ENCODE measurements at places on chromosomes 13 and 19.
A peak's percentile ranks its signal among the peaks of the same experiment; 100 is the strongest.

- no peak for DNase-seq
Measured at GRCh38 chr13:27549406-27549981, 70.8 kb downstream of the LNX2 start.

GRCh38 chr19:3963458-3964255 is 7.2 kb downstream of the DAPK3 start:
- DNase-seq, result no peak

GRCh38 chr13:39245688-39246087 is 207.4 kb downstream of the NHLRC3 start:
- DNase-seq, result no peak

GRCh38 chr13:47133011-47133445 is 236.2 kb upstream of the HTR2A start:
- DNase-seq, result no peak

DNA sequence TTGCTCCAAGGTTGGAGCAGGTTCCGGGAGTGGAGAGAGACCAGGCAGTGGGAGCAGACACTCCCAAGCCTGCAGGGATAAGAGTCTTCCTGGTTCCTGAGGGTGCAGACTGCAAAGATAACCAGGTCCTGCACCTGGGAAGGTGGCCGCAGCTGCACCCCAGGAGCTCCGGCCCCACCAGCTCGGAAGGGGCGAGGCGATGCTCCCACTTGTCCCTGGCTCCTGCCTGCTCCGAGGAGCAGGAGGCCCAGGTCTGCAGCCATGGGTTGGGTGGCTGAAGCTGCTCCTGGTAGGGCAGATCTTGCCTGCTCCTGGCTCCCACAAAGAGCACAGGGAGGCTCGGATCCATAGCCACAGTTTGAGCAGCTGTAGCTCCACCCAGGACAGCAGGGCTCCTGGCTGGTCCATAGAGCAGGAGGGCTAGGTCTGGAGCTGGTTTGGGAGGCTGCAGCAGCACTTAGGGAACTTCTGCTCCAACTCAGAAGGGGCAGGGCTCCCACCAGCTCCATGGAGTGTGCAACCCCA is 251.6 kb upstream of the GPC6 start:
- DNase-seq, result no peak

DNA sequence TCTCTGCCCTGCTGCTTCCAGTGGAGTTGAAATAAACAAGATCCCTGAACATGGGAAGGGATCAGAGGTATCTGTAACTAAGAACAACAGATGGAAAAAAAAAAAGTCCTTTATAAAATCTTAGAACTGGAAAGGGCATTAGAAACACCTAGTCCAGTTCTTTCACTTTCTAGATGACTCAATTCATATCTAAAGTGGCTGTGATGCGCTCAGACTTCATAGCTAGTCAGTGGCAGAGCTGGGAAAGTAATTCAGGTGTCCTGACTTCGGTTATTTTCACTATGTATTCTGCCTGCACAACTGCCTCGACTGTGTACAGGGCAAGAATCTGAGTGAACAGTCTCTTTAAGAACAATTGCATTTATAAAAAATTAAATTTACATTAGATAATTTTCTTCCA is 151.8 kb upstream of the TMTC4 start:
- DNase-seq, result no peak

DNA sequence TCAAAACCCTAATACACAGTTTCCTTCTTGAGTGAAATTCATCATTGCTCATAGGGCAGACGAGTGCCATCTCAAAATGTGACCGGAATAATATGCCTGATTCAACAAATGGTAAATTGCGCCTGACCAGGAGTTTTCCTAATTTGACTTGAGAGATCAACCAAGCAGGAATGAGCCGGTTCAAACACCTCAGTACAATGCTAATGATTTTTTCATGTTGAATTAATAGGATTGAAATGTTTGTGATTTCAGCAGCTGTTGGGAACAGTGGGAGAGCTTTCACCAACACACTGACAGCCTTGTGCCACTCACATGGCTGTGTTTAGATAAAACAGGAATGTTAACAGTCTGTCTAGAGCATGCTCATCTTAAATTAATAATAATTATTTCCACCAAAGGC is 484.8 kb downstream of the PCDH9 start:
- DNase-seq, result no peak

GRCh38 chr19:52941941-52942385 is 18.7 kb upstream of the ZNF888 start:
- peak; percentile 21 for DNase-seq

DNA sequence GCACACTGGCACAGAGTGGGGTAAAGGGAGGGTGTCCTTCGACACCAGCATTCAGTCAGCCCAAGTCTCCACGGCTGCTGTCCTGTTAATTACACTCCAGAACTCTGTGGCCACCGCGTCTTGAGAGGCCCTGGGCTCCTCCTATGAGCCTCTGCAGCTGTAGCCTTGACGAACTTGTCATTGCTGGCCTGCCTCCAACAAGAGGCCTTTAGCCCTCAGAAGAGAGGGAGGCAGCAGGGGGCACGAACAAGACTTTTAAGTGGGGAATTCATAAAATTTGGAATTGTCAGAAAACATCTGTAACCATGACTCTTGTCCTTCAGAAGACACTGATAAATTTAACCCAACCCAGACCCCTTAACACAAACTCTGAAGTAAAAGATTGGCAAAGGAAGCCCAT is 241.9 kb downstream of the UQCRFS1 start:
- DNase-seq, result no peak

GRCh38 chr19:45245826-45246225 is 619 bp upstream of the EXOC3L2 start:
- no peak for DNase-seq

DNA sequence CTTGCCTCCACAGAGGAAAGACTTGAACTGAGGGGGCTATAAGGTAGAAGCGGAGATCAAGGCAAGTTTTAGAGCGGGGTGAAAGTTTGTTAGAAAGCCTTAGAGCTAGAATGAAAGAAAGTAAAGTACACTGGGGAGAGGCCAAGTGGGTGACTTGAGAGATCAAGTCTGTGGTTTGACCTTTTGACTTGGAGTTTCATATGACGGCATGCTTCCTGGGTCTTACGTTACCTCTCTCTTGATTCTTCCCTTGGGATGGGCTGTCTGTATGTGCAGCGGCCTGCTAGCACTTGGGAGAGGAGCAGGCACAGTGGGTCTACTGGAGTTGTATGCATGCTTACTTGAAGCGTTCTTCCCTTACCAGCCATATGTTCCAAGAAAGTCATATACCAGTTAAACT is 1768.5 kb downstream of the PCDH9 start:
- no peak for DNase-seq

GRCh38 chr19:49588365-49589122 is 2.4 kb upstream of the PRR12 start:
- DNase-seq, result peak; percentile 66

DNA sequence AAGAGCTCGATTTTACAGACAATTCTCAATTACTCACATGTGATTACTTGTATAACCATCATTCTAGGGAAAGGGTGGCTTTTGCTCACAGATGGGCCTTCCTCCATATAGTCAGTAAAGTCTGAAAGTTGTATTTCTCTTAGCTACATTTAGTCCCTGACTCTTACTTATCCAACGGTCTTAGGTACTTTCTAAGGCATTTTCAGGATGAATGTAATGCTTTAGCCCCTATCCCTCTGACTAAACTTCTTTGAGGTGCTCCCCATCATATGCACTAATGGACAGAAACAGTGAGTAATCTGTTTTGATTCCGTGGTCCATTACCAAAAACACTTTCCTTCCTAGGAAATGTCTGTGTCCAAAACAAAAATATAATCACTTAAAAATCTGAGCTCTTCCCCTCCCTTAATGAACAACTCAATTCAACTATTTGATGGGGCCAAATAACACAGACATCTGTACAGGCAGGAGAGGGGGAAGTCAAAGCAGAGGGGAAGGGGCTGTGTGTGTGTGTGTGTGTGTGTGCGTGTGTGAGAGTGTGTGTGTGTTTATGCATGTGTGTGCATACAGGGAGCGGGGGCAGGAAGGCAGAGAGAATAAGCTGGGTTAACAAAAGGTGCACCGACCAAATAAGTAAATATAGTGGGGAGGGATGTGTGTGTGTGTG is 84.9 kb downstream of the USP12 start:
- no peak for DNase-seq

DNA sequence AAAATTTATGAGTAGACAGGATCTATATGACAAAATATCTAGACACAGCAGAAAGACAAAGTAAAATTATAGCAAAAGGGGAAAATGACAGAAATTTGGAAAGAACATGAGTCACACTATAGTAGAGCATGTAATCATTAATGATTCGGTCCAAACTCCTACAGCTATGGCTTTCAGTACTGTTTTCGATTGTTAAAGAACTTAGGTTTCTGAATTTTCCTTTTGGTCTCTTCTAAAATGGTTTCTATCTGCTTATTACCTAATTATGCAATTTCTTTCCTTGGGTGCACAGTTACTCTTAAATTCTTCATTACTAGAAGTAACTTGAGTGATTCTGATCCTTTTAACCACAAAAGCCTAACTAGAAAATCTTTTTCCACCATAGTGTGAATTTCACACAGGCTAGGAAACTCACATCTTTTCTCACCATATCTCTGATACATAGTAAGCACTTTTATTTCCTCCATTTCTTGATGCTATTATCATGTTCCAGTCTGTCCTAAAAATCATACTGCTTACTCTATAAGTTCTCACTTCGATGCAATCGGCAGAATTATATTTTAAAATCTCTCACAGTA is 1101.4 kb downstream of the PCDH9 start:
- DNase-seq, result no peak

DNA sequence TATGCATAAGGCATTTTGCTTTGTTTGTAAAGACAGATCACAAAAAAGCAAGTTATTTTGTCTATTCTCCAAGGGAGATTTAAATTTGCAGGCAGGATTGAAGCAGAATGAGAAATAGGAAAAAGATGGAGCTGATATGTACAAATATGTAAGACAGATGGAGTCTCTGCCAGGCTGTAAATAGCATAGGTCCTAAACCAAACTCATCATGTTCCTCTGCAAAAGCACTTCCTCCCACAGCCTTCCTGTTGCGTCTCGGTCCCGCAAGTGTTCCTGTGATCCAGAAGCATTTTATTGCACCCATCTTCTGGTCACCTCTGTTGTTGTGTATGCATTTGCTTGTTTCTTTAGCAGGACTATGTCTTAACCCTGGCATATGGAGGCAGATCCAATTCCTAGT is 95.7 kb upstream of the CLDN10 start:
- no peak for DNase-seq

GRCh38 chr19:5873617-5874199 is 3.4 kb upstream of the FUT5 start:
- DNase-seq, result no peak

DNA sequence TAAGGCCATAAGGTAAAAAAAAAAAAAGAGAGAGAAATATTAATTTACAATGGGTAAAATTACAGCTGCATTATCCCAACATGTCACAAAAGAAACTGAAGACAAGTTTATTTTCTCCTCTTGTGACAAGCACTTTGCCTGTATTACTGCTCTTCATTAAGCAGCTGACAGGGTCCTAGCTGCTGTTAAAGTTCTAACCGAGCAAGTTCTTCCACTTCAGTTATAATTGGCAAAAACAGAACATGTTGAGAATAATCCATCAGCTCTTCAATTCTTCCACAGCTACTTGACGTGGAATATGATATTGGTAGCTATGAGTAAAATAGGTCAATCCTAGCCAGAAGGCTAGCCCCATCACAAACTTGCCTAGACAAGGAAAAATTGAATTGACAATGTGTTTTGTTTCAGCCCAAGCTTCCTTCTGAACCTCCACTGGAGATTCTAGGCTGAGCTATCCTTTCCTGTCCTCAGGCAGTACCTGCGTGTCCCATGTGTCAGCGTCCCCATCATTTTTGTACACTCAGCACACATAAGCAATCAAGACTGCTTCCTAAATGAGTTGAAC is 32.2 kb upstream of the DOCK9 start:
- no peak for DNase-seq

GRCh38 chr19:34178274-34178610 is 5.9 kb downstream of the LSM14A start:
- DNase-seq, result no peak

DNA sequence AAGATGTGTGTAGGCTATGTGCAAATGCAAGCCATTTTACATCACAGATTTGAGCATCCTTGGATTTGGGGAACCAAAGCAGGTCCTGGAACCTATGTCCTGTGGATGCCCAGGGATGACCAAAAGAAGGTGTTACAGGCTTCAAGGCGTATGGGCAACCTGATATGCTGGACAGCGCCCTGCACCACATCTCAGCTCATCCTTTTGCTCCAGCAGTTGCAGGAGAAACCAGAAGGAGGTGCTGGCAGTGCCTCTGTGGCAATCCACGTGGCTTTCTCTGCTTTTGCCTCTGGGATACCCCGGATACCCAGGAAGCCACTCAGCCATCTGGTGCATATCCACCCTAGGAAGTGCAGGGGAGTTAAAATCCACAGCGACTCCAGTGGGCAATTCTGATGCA is 110.3 kb upstream of the VSTM2B start:
- no peak for DNase-seq
